ENCODE measurements at places on chromosomes 5 and 9. TPM values are rescaled to one million over a fixed set of nuclear protein-coding genes. Genes with fewer than 3 reads are reported as not detected.

The KCNV2 gene
- not detected for total RNA-seq

The RICTOR gene
- 23.3 TPM for total RNA-seq

The ANKRD55 gene
- not detected for total RNA-seq

The FGF1 gene
- total RNA-seq = 0.71 TPM

The GFI1B gene
- total RNA-seq = not detected

- DNase-seq = no peak
Measured at GRCh38 chr9:99582814-99583213, 238.9 kb upstream of the NR4A3 start.

DNA sequence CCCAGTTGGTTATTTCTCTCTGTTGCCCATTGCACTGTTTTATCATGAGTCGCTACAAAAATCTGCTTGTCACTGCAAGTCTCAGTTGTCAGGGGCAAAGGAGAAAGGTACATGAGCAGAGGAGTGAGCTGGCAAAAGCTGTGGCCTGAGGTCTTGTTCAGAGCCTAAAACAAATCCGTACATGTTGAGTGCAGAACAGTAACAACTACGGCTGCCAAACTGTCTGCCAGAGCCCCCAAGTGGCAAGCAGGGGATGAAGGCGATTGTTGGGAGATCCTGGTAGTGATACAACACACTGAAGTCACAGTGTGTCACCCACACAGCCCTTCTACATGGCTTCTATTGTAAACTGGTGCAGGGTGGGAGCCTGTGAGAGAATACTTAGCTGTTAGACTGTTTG lies 50.9 kb downstream of the BRINP1 start:
- no peak for DNase-seq

- no peak for DNase-seq
Measured at GRCh38 chr5:59554501-59554900, 339.0 kb downstream of the PDE4D start.

- no peak for DNase-seq
Measured at GRCh38 chr9:127580879-127581475, 31.1 kb upstream of the STXBP1 start.

DNA sequence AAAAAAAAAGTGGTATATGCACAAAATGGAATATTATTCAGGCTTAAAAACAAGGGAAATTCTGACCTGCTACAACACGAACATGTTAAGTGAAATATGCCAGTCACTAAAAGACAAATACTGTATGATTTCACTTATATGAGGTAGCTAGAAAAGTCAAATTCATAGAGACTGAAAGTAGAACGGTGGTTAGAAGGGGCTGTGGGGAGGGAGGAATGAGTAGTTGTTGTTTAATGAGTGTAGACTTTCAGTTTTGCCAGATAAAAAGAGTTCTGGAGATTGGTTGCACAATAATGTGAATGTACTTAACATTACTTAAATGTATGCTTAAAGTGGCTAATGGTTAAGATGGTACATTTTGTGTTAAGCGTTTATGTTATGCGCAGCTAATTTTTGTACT lies 79.5 kb upstream of the IL12B start:
- DNase-seq = no peak

DNA sequence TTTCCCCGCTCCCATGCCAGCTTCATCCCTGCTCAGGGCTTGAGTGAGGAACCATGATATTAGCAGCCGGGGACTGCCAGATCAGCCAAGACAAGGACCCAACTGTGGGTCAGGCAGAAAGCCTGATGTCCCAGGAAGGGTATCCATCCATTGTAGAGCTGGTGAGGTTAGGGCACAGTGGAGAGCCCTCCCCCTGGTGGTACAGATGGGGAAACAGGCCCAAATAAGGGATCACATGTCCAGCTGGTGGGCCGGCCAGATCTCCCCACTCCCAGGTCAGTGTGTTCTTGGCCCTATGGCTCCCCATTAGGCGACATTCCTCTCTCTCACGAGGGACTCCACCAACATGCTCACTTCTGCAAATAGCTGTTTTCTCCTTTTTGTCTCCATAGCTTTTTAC lies 9.0 kb downstream of the CDX1 start:
- peak; percentile 42 for DNase-seq

DNA sequence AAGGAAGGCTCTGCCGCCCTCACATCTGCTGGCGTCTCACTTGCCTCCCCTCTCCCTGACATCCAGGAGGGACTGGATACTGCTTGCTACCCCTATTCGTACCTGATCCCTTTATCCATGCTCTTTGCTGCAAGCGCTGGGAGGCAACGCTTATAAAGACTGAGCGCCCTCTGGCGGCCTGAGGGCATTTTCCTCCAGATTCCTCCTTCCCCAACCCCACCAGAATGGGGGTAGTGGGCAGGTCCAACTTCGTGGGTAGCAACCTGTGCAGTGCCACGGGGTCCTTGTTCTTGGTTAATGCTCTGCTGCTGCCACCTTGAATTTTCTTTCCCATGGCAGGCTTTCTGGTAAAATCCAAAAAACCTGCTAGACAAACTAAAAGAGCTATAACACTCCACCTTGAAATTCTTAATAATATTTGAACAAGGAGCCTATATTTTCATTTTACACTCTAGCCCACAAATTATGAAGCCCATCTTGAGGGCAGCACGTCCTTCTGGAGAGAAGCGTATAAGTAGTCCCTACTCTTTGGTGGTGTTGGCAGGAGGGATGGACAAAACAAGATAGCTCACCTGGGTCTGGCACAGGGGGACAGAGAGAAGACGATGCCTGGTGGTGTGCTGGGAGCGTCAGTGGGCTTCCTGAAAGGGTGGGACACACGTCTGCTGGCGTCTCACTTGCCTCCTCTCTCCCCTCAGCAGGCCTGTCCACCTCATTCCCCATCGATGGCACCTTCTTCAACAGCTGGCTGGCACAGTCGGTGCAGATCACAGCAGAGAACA lies 52.5 kb downstream of the JADE2 start:
- peak; percentile 86 for DNase-seq

GRCh38 chr5:67246108-67246507 lies 49.5 kb upstream of the CD180 start:
- peak; percentile 93 for DNase-seq

GRCh38 chr9:137977571-137978261 lies 100.1 kb downstream of the CACNA1B start:
- no peak for DNase-seq

DNA sequence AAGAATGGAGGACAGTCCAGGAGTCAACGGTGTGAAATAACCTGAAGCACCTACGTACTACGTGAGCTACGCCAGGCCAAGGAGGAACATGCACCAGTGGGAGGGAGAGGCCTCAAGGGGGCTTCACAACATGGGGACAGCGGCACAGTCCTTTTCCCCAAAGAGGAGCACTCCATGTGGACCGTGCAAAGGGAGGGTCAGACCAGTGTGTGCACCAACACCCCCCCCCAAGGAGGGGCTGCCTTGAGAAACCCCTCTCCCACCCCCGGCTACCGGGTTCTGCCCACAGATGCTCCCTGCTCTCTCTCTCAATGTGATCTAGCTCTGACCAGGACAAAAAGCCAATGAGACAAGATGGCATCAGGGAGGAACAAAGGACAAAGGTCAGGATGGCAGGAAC lies 68.6 kb downstream of the PRRT1B start:
- DNase-seq = no peak

DNA sequence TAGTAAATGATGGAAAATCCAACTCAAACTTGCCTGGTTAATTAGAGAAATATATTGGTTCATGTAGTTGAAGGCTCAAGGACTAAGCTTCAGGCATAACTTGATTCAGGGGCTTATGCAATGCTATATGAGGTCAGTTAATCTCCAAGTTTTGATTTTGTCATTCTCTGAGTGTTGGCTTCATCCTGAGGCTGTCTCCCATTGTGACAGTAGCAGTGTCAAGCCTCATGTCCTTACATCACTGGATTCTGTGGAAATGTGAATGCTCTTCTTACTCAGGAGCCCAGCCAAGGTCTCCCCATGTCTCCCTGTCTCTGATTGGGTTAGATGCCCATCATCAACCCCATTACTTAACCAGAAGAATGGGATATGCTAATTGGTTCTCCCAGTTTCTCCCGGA lies 44.4 kb upstream of the SNX2 start:
- no peak for DNase-seq

- peak; percentile 73 for DNase-seq
Measured at GRCh38 chr5:181261320-181262049, 542 bp upstream of the TRIM52 start.

GRCh38 chr5:100609594-100609993 lies 74.4 kb downstream of the FAM174A start:
- no peak for DNase-seq

GRCh38 chr5:138245717-138246116 lies 28.7 kb downstream of the GFRA3 start:
- DNase-seq = no peak

DNA sequence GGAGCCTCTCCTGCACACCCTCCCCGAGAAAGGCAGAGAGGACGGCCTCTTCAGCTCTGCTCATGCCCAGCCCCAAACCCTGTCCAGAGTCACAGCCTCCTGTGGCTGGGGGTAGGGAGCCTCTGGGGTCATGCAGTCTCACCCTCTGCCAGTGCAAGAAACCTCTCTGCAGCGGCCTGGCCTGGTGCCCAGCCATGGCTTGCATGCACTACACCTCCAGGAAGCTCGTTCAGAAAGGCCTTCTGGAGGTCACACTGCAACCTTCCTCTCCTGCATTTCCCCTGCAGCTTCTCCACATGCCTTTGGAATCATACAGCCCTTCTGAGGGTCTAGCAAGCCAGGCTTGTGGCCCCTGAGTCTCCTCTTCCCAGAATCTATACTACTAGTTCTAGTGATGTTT lies 17.9 kb downstream of the CSF1R start:
- no peak for DNase-seq

DNA sequence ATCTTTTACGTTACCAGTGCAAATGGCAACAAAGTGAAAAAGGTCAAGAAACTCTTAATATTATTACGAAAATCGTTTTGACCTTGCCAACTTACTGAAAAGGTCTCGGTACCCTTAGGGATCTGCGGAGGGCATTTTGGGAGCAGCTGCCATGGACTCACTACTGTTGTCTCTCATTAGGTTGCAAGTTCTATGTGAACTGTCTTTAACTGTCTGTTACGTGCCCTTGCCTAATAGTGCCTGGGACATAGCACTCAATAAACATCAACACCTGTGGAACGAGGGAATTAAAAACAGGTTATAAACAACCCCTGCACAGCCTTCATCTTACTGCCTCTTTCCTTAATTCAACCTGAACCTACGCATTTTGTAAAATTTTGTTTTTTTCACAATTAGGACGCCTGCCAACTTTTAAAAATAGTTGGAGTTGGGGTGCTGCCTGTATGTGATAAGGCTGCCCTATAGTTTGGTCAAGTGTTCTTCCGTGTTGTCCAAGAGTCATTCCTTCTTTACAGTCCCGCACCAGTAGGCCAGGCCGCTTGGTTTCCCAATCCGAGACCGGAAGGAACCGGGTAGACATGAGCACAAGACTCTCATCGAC lies 527 bp upstream of the SREK1 start:
- DNase-seq = peak; percentile 6

DNA sequence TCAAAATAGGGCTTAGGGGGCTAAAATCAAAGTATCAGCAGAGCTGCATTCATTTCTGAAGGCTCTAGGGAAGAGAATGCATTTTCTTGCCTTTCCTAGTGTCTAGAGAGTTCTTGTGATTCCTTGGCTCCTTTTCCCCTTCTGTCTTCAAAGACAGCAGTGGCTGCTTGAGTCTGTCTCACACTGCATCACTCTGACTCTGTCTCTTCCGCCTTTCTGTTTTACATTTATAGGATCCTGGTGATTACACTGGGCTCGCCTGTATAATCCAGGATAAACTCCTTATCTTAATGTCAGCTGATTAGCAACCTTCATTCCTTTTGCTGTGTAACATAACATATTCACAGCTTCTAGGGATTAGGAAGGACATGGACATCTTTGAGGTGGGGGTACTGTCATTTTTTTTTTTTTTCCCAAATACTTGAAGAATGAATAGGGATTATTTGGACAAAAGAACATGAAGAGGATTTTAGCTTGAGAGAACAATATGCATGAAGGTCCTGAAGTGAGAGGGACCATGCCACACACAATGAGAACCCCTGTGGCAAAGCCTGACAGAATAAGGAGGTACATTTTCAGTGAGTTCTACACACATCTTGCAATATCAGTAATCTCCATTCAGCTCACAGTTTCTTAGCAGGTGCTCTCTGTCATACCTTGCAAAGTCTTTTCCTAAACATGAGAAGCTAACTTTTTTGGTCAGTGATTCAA lies 267.6 kb downstream of the FAM170A start:
- DNase-seq = no peak

GRCh38 chr5:124203303-124203702 lies 543.1 kb downstream of the ZNF608 start:
- no peak for DNase-seq

DNA sequence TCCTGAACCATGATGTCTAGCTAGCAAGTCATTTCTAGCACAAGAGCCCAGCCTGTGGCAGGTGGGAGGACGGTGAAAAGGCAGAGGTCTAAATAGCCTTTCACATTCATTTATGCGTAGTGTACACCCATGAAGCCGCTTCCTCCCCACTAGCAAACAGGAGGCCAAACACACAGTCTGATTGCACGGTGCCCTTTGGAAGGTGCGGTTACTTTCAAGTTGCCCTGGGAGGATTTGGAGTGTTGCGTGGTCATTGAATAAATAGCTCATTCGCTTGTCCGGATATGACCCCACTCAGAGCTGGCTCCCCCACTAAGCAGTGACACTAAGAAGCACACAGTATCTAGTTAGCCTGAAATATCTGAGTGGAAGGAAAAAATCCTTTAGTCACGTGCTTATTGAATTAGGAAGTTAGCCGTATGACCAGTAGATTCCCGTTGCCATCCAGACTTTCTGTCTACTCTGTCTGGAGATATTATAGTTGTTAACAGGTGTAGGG lies 664 bp upstream of the ARSB start:
- DNase-seq = no peak
